Omental fat pad (tissue), 4 donors: ENCODE measurements at places on chromosomes 16 and 17.
A peak's percentile ranks its signal among the peaks of the same experiment; 100 is the strongest.

DNA sequence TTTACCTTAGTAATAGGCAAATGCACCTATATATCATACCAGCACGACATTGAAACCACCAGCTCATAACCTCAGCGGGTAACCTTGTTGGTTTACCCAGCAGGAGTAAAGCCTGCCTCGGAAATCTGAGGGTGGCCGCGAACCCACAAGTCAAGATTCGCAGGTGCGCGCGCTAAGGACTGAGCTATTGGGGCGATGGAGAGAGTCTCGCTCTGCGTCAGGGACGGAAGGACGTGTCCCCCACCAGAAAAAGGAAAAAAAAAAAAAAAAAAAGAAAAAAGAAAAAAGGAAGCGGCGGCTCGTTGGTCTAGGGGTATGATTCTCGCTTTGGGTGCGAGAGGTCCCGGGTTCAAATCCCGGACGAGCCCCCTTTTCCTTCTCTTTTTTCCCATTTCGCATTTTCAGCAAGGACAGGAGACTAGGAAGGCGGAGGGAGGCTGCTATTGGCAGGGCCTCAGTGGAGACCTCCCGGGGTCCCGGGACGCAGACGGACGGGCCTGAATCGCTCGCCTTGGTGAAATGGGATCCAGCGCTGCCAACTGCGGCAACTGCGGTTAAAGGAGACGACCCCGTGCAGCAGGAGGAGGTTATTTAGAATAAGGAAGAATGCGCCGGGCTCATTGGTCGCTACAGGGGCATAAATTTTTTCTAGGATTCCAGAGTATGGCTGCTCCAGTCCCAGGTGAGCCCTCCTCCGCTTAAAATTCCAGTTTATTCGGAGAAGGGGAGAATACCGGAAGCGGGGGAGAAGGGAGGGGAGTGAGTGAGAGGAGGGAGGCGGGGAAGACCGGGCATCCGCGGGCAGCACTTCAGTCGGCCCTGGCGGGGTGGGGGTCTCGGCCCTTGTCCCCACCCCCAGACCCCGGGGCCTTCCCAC is at the start of gene OR1F1:
Gene OR1F1, plus strand, starts transcription at position 407 of the 877 bp plus-strand sequence.
- no peak for DNase-seq

GRCh38 chr17:79778504-79779083 is 646 bp downstream of the CBX2 start:
- no peak for DNase-seq

GRCh38 chr17:77363821-77364361 is 223.1 kb downstream of the SEC14L1 start:
- DNase-seq: no peak

- DNase-seq: no peak
Observed at GRCh38 chr17:39970157-39970692, 7.4 kb downstream of the GSDMA start.

DNA sequence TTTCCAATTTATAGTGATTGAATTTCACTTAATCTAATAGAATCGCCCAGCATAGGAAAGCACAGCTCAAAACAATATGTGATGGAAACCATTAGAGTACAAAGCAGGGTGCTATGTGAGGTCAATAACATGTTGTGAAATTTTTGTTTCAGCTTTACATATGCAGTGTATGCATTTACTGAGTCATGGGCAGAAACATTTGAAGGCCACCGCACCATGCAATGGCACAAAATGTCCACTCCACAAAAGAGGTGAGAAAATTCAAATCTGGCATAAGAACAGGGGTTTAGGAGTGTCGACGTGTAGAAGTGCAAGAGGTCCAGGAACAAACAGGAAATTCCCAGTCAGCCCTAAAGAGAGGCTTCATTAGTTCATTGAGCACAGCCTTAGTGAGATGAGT is 131.2 kb downstream of the ANKFN1 start:
- no peak for DNase-seq

DNA sequence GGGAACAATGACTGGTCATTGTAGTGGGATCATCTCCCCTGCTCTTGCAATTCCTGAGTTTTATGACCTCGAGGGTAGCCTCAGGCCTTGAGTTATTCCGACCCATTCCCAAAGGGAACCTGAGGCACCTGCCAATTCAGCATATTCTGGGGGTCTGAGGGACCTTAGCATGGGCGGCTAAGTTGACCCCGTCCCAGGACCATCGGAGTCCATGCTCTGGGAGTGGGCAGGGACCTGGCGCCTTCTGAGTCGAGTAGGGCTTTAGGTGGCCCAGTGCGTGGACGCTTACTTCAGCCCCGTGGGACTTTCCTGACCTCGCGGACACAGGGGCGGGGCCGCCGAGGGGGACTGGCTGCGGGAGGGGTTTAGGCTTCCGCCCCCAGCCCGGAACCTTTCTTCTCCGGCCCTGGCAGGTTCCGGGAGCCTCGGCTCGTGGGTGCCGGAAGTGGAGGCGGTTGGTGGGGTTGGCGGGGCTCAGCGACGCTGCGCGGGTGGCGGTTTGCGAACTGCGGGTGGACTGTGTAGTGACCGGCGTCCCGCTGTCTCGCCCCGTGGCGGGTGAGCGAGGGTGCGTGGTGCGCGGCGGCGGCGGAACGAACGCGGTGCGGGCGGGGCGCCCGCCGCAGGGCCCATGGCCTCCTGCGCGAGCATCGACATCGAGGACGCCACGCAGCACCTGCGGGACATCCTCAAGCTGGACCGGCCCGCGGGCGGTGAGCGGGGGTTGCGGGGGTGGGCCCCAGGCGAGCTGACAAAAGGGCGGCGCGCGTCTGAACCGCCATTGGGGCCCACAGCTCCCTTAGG is at the start of gene EDC4:
Gene EDC4, plus strand, starts transcription at position 422 of the 804 bp plus-strand sequence. Its CDS starts 210 bp downstream, at position 632.
- peak; percentile 61 for DNase-seq

GRCh38 chr17:68297195-68297594 is 5.9 kb downstream of the ARSG start:
- DNase-seq: no peak

DNA sequence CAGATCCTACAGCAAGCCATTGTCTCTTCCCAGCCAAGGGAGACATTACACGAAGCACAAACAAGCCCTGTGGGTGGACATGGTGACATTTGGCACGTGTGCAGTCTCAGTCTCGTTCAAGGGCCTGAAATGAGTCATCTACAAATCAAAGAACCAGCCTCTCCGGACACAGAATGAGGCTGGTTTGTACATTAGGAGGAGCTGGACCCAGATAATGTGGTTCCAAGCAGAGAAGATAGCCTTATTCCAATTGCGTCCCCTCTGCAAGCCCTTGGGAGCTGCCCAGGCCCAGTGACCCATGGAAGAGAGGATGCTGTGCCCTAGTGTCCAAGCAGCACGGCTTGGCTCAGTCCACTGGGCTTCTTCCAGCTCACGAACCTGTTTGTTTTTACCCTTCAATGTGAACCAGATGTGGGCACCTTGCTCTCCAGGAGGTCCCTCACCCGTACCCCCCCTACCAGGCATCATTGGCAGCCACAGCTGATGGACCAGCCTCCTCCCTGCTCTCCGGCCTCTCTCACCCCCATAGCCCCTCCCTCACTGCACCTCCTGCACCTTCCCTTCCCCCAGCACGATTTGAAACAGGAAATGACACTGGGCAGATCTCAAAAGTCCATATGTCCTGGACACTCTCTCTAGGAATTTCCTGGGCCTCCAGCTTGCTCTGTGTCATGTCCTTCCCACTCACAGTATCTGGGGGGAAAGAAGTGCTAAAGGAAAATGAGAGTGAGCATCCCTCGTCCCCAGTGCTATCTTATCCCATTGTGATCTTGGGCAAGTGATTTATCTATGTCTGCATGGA is 26.2 kb downstream of the KPNA2 start:
- DNase-seq: no peak

DNA sequence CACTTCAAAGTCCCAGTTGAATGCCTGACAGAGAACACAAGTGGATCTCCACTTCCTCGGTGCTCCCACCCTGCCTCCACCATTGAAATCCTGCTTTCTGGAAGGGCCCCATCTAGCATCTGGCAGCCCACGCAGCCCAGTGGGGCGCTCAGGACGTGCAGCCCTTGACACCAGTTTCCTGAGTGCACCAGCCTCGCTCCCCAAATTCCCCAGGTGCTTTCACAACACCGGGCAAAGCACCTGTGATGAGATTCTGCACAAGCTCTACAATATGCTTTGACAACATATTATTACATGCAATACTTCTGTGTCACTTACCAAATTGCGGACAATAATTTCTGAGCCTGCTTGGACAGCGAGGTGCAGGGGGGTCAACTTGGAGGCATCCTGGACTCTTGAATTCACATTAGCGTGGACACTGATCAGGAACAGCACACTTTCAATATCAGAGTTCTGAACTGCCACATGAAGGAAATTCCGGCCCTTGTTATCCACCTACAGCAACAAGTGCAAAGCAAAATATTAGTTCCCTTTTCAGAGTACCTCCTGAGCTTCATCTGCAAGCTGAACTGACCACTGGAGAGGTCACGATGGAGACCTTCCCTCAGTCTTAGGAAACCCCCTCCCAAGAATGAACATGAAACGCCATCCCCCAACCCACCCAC is 33.9 kb downstream of the CYB5D2 start:
- no peak for DNase-seq

- DNase-seq: no peak
Observed at GRCh38 chr16:77211880-77212740, 12.9 kb downstream of the SYCE1L start.

- DNase-seq: no peak
Observed at GRCh38 chr17:2481760-2482159, 29.9 kb downstream of the METTL16 start.

DNA sequence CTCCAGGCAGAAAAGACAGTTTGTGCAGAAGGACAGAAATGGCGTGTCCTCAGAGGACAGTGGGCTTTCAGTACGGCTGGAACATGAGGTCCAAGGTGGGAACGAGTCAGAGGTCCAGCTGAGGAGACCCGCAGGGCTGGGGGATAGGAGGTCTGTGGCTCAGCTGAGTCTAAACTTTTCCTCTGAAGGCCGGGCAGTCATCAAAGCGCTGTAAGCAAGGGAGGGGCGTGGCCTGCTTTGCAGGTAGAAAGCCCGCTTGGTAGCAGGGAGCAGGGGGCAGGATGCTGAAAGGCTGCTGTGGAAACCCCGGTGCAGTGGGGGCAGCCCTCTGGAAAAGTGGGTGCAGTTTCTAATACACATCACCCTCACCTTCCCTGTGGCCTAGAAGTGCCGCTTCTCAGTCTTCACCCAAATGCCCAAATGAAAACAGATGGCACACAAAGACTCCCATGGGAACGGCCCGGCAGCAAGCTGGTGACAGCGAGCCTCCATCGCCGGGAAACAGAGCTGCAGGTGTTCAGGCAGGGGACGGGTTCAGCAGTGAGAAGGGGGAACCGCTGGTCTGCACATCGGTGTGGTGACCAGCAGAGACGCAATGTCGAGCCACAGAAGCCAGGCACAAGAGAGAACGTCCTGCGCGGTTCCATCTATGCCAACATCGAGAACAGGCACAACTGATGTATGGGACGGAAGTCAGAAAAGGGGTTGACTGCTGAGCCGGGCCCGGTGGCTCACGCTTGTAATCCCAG is 12.2 kb upstream of the OSGIN1 start:
- no peak for DNase-seq

DNA sequence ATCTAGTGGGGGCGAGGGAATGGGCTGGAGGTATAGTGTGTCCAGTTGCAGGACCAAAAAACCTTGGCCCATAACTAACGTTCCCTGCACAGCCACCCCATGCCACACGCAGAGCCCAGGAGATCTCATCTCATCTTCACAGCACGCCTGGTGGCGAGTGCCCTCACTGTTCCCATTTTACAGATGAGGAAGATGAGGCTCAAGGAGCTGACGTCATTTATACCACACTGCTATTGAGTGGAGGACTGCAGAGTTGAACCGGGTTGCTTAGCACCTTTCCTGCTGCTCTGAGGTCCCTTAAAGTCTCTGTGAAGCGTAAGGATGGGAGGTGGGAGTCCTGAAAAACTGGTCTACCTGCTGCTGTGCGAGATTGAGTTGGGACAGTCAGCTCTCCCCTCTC is 172.5 kb downstream of the XYLT1 start:
- DNase-seq: no peak

GRCh38 chr16:22358000-22358399 is 16.4 kb downstream of the CDR2 start:
- DNase-seq: no peak

GRCh38 chr16:27665881-27666280 is 115.9 kb downstream of the KATNIP start:
- no peak for DNase-seq
